ENCODE measurements at places on chromosomes 5 and 9.

DNA sequence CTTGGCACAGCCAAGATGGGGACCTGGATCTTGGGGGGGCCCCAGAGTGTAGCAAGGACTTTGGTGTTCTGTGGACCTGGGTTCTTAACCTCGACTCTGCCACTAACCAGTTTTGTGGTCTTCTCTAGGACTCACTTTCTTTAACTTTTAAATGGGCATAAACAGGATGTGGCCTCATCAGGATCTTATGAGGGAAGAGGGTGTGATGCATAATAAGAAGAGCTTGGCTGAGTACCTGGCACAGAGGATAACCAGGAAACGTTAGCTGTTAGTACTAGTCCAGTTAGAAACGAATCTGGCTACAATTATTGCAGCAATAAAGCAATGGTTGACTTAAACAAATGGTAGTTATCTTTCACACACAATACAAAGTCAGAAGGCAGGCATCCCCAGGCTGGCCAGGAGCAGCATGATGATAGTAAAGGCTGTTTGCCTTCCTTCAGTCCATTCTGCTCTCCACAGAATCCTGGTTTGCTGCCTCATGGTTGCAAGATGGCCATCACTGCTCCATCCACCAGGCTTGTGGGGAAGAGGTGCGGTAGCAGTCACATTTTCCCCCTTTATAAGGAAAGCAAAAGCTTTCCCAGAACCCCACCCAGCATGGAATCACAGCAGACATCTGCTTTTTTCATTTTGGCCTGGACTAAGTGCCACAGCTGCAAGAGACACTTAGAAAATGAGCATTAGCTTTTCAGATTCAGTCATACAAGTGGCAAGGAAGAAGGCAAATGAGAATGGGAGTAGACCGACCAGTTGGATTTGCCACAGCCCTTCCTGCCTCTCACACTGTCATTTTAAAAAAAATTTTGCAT, 225.0 kb downstream of the AOPEP start:
- no peak for DNase-seq

GRCh38 chr5:56301069-56301468, 67.9 kb upstream of the ANKRD55 start:
- DNase-seq: no peak

- peak; percentile 54 for DNase-seq
These were observed 37.0 kb upstream of the CRB2 start for GRCh38 chr9:123318961-123319421.

GRCh38 chr5:163506726-163507125, 1.3 kb downstream of the MAT2B start:
- DNase-seq: no peak

DNA sequence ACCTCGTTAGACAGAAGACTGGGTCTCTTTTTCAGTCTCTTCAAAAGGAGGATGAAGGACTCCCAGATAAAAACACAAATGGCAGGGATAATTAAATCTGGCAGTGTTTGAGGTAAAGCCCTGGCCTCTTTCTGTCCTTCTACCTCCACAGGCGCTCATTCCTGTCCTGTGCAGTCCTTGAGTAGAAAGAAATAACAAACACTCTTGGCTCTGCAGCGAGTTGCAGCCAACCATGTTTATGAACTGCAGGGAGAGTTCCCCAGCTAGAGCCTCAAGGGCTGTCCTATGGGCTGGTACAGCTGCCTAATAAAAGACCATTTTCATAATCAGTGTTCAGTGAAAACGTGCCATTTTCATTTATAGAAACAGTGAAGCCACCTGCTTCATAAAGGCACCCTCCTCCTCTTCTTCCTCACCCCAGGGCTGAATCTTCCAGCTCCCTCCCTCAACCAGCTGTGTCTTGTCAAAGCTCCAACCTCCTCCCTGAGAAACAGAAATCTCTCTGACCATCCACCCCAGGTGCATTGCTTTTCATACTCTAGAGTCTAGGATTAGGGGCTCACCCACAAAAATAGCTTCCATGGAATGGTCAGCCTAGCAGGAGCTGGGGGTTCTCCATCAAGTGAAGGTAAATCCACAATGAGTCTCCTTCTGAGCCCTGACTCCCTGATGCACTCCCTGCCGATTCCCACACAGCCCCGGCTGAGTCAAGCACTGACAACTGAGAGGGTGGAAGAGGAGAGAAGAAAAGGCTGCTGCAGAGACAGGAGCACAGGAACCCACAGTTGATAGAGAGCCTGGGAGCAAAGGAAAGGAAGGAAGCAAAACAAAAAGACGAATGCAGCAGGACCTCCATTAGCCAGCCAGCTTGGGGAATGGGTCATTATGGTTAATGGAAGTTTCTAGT, 150.7 kb downstream of the CMYA5 start:
- DNase-seq: no peak

DNA sequence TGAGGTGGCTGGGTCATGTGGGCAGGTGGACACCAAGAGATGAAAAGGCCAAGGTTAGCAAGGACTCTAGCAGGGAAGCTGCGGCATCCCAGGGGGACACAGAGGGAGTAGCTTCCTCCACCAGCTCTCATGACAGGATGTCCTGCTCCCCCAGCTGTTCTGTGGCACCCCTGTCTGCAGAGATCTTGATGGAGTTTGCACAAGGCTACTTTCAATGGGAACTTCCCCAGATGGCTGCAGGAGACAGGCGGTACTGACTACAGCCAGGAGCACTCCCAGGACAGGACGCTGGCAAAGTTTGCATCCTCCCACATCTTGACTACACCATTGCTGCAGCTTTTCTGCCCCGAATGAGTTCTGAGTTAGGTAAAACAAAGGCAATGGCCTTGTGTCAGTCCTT, 312.8 kb downstream of the TLE4 start:
- DNase-seq: no peak

- DNase-seq: no peak
These were observed 163.9 kb upstream of the RASA1 start for GRCh38 chr5:87103616-87104287.

DNA sequence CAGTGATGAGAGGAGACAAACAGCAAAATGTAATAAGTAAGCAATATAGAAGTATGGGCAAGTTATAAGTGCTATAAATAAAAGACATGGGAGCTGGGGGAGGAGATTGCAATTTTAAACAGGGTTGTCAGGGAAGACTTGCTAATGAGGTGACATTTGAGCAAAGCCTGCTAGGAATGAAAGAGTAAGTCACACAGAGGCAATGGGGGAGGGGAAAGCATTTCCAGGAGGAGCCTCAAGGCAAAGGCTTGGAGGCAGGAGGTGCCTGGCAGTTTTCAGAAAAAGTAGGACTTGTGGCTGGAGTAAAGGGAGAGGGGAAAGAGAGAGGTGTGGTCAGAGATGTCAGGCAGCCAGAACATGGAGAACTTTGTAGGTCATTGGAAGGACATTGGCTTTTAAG, 124.4 kb upstream of the NMUR2 start:
- no peak for DNase-seq

DNA sequence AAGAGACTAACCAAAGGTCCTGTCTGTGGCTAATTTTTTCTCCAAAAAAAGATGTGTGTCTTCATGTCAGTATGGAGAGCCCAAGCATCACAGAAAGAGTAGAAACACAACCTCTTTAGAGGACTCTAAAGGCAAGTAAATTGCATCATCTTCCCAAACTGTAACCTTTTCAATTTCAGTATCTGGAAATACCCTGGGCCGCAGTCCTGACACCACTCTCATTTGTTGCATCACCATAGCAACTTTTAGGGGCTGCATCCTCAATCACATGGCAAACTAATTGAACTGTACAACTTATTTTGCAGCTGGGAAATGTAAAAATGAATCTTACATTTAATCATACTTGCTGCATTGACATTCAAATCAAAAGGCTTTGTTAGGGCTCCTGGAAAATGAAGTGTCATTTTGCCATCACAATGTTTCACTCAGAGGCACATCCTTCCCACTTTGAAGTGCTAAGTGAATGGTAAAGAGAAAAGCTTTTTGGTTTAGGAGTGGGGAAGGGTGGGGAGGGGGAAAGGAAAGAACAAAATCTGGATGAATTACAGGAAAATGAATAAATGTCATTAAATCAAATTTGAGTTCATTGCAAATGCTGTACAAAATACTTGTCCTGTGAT, 60.6 kb upstream of the GRIA1 start:
- no peak for DNase-seq

All from Right ventricle myocardium superior (tissue), 1 donor.